Small intestine (tissue), 16 donors: ENCODE measurements at places on chromosomes 16 and 17. TPM values are rescaled to one million over a fixed set of nuclear protein-coding genes. Genes with fewer than 3 reads are reported as not detected.
A peak's percentile ranks its signal among the peaks of the same experiment; 100 is the strongest.

BRIP1 gene
- 0.27 TPM for polyA plus RNA-seq

GRCh38 chr16:63442246-63442645, 1406.0 kb upstream of the CDH8 start:
- no peak for DNase-seq

DNA sequence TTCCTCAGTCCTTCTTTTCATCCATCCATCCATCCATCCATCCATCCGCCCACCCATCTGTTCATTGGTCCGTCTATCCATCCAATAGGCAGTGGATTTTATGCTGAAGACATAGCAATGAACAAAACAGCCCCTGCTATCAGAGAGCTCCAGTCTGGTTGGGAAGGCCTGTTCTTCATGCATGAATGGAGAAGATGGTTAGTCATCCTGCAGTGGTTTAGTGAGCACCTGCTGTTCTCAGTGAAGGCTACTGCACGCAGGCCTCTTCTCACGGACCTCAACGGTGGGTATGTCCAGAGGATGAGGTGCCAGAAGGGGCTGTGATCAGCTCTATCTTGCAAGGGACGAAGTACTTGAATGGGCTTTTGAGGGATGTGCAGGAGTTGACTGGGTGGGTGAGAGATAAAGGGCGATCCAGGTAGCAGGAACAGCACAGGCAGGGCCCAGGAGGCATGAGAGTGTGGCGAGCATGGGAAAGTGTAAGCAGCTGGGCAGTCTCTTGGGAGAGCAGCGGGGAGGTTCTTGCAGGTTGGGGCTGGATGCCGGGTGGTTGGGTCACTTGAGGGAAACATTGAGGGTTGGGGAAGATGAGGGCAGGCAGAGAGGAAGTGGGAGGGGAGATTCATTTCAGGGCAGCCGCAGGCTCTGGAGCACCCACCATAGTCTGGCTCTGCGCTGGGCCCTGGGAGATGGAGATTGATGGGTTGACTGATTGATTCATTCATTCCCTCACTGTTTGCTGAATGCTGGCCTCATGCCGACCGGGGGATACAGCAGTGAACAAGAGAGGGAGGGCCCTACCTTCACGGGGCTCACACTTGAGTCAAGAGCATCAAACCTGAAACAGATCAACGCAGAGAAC, 115.0 kb upstream of the CIBAR2 start:
- DNase-seq = no peak

- peak; percentile 95 for DNase-seq
Observed at GRCh38 chr16:85390511-85391174, 222.5 kb upstream of the GSE1 start.

- no peak for DNase-seq
Observed at GRCh38 chr17:40106760-40107521, 6.6 kb upstream of the NR1D1 start.

DNA sequence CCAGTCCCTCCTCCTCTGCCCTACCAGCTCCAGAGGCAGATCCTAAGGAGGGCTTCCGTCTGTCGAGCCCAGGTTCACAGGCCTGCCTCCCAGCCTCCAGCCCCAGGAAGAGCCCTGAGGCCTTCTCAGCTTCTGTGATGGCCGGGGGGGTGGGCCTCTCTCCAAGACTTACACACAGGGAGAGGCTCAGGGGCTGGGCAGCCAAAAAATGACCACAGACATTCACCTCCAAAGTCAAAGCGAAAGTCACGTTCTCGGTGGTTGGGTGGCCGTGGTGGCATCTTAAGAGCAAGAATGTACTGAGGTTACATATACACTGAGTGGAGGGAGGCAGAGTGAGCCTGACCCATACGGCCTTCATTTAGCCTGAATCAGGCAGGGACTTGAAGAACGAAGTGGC, 119.1 kb downstream of the CCDC182 start:
- no peak for DNase-seq
